ENCODE measurements at places on chromosomes 3 and 15. TPM values are rescaled to one million over a fixed set of nuclear protein-coding genes. Genes with fewer than 3 reads are reported as not detected.

DNA sequence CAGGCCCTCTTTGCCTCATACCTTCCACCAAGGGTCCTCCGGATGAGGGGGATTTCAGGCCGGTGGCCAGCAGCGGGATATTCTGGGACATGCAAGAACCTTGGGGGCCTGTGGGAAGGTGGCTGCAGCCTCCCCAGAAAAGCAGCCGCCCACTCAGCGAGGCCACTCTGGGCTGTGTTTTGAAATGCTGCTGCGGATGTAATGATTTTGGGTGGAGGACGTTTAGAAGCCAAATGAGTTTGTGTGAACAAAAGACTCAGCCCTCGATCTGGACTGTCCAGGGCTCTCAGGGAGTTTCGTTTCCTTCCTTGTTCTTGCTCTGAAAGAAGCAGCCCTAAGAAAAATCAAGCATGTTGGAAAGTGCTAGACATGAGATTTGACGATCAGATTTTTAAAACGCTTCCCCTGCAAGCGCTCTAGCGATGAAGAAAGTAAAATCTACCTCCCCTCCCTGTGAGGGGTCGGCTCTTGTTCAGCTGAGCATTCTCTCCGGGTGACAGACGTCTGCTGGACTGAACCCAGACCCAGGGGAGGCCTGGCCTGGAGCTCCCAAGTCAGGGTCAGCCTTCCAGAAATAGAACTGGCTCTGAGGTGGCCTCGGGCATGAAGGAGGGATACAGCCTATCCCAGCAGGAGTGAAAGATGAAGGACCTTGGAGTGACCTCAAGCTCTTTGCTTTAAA, 12.9 kb downstream of the HEG1 start:
- no peaks in the 10 kb centered on the region for H3K27me3 ChIP-seq
- peak overlapping the region; percentile 41 for H3K4me3 ChIP-seq
- no peaks in the 10 kb centered on the region for H3K4me1 ChIP-seq
- H3K36me3 ChIP-seq = no peaks in the 10 kb centered on the region
- DNase-seq = no peak

GRCh38 chr15:41605566-41605965, 46.6 kb downstream of the TYRO3 start:
- H3K4me3 ChIP-seq = no peak overlapping the region
- H3K36me3 ChIP-seq = no peaks in the 10 kb centered on the region
- no peaks in the 10 kb centered on the region for H3K27me3 ChIP-seq
- no peak overlapping the region for H3K27ac ChIP-seq

DNA sequence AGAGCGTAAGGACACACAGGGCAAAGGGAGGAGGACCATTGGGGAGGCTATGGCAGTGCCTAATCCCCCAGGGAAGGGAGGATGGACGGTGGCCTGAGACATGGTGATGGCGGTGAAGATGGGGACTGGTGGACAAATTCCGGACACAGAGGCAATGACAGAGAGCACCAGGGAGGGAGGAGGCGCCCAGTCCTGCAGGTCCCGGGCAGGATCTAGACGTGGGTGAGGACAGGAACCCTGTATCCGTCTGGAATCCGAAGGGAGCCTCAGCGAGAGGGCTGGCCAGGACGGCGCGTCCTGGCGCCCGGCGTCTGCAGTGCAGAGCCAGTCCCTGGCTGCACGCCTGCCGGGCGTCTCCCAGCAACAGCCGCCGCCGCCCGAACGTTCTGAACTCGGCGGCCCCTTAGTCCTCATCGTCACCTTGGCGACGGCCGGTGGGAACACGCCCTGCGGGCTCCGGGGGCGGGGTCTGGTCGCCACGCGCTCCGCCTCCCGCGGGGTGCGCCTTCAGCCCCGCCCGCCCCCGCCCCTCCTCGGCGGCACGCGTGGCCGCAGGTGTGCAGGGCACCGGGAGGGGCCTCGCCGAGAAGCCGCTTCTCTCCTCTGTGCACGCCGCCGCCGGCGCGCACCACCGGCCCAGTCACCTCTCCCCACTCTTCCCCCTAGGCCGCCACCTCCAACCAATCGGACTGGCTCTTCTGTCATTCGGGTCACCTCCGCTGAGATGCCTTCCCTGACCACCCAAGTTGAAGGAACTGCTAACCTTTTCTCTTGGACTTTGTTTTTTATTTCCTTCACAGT, 11.6 kb downstream of the XIRP1 start:
- no peaks in the 10 kb centered on the region for H3K36me3 ChIP-seq
- no peaks in the 10 kb centered on the region for H3K27me3 ChIP-seq
- H3K4me1 ChIP-seq = no peaks in the 10 kb centered on the region
- peak; percentile 93 for DNase-seq
- peak overlapping the region; percentile 98 for H3K27ac ChIP-seq
- H3K4me3 ChIP-seq = peak overlapping the region; percentile 55

DNA sequence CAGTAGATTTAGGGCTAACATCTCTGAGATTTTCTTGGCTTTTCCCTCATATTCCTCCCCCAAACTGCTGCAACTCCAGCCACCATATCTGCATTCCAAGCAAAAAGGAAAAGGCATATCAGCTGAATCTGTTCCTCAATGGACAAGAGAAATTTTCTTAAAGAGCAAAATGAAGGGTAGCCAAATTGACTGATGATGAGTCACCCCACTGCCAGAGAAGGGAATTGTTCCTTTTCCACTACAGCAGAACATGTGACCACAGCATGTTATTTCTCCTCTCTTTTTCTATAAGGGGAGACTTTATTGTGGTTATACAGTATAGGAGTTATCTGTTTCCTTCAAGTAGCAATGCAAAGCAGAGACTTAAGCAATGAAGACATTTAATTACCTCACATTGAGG, 172.5 kb downstream of the MTHFS start:
- no peak overlapping the region for H3K27ac ChIP-seq
- no peaks in the 10 kb centered on the region for H3K36me3 ChIP-seq
- DNase-seq = no peak
- H3K27me3 ChIP-seq = no peaks in the 10 kb centered on the region
- H3K4me3 ChIP-seq = no peak overlapping the region
- H3K4me1 ChIP-seq = no peaks in the 10 kb centered on the region

GRCh38 chr3:41900265-41900664, 61.6 kb downstream of the ULK4 start:
- no peaks in the 10 kb centered on the region for H3K27me3 ChIP-seq
- DNase-seq = no peak
- H3K27ac ChIP-seq = no peak overlapping the region
- no peaks in the 10 kb centered on the region for H3K4me1 ChIP-seq

DNA sequence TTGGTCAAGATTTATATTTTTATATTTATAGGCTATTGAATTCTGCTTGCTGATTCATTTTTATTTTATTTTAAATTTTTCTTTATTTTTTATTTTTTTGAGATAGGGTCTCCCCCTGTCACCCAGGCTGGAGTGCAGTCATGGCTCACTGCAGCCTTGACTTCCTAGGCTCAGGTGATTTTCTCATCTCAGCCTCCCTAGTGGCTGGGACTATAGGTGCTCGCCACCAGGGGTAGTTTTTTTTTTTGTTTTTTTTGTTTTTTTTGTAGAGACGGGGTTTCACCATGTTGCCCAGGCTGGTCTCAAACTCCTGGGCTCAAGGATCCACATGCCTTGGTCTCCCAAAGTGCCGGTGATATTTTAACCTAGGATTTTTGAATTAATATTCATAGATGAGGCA, 31.2 kb downstream of the NR2E3 start:
- no peak for DNase-seq
- no peaks in the 10 kb centered on the region for H3K36me3 ChIP-seq

LNP1 gene
- total RNA-seq = 2.6 TPM

CYP1A2 gene
- total RNA-seq = not detected

DNA sequence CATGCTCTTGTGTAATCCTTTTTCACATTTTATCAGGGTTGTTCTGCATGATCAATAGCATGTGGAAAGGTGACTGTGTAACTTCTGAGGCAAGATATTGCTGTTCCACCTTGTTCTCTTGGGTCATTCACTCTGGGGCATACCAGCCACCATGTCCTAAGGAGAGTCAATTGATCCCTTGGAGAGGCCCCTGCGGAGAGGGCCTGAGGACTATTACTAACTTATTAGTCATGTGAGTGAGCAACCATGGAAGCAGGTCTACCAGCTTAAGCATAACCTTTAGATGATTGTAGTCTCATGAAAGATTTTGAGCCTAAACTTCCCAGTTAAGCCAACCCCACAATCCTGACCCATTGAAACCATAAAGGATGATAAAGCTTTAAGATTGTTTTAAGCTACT, 22.0 kb upstream of the COL6A5 start:
- no peak overlapping the region for H3K27ac ChIP-seq
- H3K27me3 ChIP-seq = no peaks in the 10 kb centered on the region
- DNase-seq = no peak
- no peaks in the 10 kb centered on the region for H3K36me3 ChIP-seq
